Kasumi-1 (cell line): ENCODE measurements at places on chromosomes 1 and 21.
A peak's percentile ranks its signal among the peaks of the same experiment; 100 is the strongest.

DNA sequence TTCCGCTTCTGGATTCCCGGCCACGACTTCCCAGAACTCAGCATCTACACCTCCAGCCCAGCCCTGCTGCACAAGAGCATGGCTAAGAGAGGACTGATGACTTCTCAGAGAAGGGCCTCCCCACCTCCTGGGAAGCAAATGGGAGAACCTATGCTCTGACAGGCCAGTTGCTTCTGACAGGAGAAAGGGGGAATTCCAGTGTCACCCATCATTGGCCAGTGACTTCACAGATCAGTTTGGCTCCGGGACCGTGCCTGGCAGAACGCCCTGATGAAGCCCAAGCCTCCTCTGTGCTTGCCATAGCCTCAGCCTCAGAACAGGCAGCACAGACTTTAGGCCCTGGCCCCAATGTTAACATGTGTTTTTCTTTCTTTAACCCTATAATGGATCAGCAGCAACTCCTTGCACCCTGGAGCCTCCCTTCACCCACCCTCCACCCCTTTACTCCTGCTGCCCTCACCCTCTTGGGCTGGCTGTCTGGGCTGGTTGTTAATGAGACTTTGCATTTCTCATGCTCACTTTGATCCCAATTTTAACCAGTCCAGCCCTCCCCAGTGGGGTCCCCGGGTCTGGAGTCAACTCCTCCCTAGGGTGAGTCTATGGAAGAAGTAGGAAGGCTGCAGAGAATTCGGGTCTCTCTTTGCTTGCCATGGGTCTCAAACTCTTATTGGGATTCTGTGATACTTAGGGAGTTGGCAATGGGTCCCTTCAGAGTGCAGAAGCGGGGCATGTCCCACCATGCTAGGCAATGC, 42.7 kb upstream of the SLC30A1 start:
- DNase-seq = no peak

DNA sequence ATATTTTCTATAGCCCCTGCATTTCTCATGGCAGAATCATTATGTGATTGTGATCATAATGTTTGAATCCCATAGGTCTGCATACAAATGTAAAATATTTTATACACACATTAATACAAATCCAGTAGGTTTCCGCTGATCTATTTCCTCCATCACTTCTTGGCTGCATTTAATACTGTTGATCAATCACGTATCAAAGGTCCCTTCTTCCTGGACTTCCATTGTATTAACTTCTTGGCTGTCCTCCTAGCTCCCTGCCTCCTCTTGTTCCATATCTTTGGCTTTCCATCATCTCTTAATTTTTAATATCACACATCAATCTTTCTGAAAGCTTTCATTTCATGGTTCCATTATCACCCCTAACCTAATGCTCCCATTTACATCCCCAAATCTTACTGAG, 97.6 kb downstream of the PROX1 start:
- DNase-seq = no peak

DNA sequence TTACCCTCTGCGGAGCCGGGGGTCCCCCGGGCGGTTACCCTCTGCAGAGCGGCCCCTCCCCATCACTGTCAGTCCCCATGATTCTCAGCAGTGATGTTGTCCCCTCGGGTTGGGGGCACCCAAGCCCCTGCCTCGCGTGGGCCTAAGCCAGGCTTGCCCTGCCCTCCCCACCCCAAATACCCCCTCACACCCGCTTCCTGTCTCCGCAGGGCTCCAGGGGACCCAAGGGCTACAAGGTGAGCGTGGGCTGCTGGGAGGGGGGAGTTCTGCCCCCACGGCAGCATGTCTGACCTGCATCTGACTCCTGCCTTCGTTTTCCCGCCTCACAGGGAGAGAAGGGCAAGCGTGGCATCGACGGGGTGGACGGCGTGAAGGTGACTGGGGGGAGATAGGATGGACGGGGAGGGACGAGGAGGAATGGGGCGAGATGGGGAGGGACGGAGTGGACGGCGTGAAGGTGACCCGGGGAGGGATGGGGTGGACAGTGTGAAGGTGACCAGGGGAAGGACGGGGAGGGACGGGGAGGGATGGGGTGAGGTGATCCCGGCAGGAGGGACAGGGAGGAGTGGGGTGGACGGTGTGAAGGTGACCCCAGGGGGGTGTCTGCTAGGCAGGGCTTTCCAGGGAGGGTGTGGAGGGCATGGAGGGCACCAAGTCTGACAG, 8.6 kb downstream of the COL6A1 start:
- no peak for DNase-seq

GRCh38 chr1:213274140-213274539, 223.1 kb downstream of the RPS6KC1 start:
- no peak for DNase-seq

DNA sequence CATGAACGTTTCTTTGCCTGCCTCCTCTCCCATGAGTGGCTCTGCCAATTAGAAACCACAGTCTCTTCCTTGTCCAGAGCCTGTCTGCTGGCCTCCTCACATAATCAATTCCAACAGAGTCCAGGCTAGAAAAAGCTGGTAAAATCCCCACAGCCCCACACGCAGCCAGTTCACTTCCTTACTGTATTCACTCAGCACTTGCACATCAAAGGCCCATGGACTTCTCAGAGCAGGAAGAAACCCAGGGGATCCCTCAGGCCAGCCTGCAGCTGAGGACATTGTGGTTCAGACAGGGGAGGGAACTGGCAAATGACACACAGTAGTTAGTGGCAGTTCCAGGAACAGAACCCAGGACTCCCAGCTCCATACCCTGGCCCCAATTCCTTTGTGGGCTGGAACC, 171.6 kb upstream of the EDN2 start:
- DNase-seq = peak; percentile 42

- DNase-seq = no peak
Observed at GRCh38 chr1:225998560-225999226, 450 bp downstream of the SDE2 start.

DNA sequence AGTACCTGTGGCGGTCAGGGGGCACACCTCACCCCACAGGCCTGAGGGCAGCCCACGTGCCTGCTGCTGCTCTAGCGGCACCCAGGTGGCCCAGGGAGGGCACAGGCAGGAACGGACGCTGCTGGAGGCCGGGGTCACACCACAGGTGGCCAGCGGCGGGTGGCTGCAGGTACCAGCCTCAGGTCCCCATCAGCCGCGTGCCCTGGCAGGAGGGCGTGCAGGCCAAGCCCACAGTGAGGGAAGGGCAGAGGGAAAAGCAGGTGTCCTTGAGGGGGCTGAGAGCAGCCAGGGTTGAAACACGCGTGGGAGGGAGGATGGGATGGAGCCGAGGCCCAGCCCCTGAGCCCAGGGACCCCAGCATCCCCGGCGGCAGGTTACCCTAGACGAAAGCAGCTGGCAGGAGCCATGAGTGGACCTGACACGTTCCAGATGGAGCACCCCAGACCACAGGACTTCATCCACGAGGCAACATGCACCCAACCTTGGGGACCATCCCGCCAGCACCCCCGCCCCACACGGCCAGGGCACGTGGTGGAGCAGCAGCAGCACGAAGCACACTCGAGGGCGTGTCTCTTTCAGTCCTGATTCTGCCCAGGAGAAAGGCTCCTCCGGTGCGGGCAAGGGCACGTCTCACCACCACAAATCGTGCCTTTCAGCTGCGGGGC, 3.7 kb downstream of the SLC19A1 start:
- DNase-seq = no peak
